GM04503 (cell line): ENCODE measurements at places on chromosomes 2 and 18.

DNA sequence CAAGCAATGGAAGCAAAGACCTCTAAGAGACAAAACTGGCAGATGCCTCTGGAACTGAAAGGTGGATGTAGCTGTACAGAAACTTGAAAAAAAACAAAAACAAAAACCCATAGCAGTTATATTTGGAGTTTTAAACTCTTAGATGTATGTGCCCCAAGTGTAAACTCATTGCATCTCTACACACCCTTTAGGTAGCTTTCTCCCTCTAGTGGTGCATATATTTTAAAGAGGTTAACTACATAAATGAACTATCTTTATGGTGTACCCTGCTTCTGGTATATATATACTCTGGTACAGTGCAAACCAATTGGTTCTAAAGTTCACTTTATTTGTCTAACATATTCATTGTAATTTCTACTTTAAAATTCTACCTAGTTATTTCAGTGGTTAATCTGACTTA, 518.2 kb downstream of the NRXN1 start:
- DNase-seq = no peak

GRCh38 chr2:98560256-98560771, 48.0 kb downstream of the COA5 start:
- DNase-seq = peak; percentile 34

DNA sequence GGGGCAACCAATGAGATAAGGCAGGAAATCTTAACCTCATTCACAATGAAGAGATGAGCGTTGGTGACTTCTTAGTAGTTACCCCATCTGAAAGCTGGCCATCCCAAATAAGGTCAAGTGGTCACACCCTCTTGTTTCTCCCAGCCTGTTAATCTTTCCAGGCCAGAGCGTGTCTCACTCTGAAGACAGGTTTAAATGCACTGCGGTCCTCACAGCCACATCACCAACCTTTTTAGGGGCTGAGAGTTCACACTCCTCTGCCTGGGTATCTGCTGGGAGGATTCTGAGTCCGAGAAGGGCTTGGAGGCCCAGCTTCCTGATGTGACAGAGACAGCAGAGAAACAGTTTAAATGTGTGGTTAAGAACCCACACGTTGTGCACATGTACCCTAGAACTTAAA, 13.3 kb upstream of the CNGA3 start:
- no peak for DNase-seq

GRCh38 chr2:169066897-169067296, 2.5 kb upstream of the DHRS9 start:
- no peak for DNase-seq

DNA sequence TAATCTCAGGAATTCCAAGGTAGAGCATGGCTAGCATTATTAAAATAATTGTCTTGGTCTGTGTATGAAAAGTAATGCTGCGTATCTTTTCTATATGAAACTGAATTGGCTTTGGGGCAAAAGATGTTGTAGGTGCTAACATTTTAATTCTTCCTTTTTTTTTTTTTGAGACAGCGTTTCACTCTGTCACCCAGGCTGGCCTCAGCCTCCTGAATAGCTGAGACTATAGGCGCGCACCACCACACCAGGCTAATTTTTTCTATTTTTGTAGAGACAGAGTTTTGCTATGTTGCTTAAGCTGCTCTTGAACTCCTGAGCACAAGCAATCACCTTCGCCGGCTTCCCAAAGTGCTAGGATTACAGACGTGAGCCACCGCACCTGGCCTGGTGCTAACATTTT, 172.6 kb upstream of the STON1 start:
- DNase-seq = no peak

GRCh38 chr2:167764772-167765341, 482.5 kb downstream of the STK39 start:
- no peak for DNase-seq

- DNase-seq = no peak
Observed at GRCh38 chr2:42092084-42092996, 44.5 kb downstream of the PKDCC start.

GRCh38 chr18:65439188-65439587, 311.6 kb upstream of the CDH7 start:
- DNase-seq = no peak

DNA sequence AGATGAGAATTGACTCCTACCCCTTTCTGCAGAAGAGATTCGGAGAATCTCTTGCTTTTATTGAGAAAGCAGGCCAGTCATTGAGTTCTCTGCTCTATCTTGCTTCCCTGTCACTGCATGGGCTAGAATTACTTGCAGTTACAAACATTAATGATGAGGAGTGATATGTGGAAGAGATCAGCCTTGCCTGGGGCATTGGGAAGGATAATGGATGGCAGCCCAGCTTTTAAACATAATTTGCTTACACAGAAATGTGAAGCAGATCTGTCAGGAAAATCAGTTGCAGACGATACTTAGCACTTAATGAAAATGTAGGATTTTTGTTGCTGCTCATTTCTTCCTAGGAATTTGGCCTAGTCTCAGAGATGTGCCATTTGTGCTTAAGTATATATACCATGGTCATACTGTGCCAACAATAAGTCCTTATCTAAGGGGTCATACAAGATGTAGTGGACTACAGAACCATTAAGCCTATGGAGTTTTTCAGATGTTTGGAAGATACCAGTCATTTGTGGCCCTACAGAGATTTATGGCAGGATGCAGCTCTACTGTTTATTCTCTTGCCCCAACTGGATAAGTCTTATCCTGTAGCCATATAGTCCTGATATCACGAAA, 92.7 kb downstream of the XRCC5 start:
- DNase-seq = no peak
